ENCODE measurements at places on chromosomes 7 and 10.

GRCh38 chr10:121503587-121504051 is 94.6 kb downstream of the FGFR2 start:
- no peak for DNase-seq

- DNase-seq: no peak
Measured at GRCh38 chr10:69474742-69475432, 23.6 kb downstream of the TSPAN15 start.

- DNase-seq: no peak
Measured at GRCh38 chr7:12623223-12623622, 52.7 kb downstream of the SCIN start.

DNA sequence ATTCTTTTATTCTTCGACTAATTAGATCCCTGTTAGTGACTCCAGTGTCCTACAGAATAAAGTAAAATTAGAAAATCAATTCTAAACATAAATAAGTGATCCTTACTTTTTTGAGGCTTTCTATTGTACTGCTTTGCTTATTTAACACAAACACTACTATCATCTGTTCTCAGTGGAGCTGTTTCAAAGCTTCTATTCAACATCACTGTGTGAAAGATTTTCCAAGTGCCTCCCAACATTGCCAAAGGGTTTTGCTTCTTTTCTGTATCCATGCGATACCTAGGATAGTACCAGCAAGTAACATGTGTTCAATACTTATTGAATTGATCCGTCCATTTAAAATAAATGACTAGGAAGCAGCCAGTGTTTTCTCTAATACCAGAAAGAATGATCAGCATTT is 125.7 kb downstream of the ARHGAP21 start:
- DNase-seq: no peak

GRCh38 chr10:43068136-43068395 is 8.8 kb upstream of the RET start:
- no peak for DNase-seq

Data from stimulated activated CD8-positive, alpha-beta memory T cell treated with anti-CD3 and anti-CD28 coated beads, Interleukin-4, amount 100 ng/mL, for 1 hour (primary cell).